Hypothalamus (tissue), 51 donors: ENCODE measurements at places on chromosomes 16 and 17.
A peak's percentile ranks its signal among the peaks of the same experiment; 100 is the strongest.

DNA sequence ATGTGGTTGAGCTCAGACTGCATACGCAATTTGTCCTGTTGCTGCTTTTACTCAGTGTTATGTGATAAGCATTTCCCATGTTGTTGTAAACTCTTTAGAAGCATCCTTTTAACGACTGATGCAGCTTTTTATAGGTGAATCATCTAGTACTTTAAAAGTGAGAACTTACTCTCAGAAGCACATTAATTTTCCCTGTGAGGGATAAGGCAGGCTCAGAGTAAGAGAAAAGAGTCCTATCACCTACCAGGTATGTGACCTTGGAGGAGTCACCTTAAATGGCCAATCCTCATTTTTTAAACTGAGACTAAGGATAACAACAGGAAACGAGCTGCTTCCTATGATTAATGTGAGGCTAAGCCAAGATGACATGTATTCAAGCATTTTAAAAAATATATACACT lies 34.4 kb upstream of the GAN start:
- DNase-seq: no peak

DNA sequence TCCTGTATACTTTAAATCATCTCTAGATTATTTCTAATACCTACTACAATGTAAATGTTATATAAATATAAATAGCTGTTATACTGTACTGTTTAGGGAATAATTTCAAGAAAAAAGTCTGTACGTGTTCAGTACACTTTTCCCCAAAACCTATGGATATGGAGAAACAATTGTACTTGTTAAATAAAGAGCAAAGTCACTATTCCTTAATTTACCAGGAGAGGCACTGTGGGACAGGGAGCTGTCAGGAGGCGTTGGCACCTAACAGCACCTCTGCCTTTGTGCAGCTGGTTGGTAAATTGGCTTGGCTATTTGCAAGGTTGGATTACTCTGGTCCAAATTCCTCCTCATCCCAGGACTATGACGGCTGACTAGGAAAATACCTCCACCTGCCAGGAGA lies 28.0 kb downstream of the CRHR1 start:
- DNase-seq: no peak

- DNase-seq: no peak
These were observed 6.7 kb upstream of the PHKG2 start for GRCh38 chr16:30741461-30741914.

DNA sequence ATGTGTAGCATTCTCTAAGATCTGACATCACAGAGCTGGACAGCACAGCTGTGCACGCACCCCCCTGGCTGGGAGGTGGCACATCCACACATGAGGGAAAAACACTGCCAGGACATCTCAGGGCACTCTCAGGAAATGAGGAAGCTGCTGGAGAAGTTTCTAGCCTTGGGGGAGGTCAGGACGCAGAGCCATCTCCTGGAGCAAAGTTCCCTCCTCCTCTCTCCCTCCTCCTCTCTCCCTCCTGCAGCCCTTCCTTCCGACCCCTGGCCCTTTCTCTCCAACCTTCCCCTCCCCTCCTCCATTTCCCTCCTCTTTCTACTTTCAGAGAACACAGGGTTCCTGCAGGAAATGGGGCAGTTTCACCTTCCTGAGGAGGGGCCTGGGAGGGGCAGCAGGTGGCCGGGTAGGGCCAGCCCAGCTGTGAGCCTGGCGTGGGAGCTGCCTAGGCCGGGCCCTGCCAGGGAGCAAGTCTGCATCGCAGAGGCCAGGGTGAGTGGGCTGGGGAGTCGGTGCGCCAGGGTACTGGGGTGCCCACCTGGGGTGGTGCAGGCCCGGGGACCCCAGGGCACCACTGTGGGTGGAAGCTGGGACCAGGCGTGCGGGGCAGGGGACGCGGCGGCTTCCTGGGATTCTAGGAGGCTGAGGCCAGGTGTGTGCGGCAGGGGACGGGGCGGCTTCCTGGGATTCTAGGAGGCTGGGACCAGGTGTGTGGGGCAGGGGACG lies at the start of gene DPEP1:
DPEP1 (plus strand) TSS at position 412 of the 723 bp plus-strand sequence. CDS start 16,769 bp downstream, outside the sequence.
- DNase-seq: no peak

GRCh38 chr16:13554005-13554404 lies 365.9 kb upstream of the ERCC4 start:
- DNase-seq: no peak

DNA sequence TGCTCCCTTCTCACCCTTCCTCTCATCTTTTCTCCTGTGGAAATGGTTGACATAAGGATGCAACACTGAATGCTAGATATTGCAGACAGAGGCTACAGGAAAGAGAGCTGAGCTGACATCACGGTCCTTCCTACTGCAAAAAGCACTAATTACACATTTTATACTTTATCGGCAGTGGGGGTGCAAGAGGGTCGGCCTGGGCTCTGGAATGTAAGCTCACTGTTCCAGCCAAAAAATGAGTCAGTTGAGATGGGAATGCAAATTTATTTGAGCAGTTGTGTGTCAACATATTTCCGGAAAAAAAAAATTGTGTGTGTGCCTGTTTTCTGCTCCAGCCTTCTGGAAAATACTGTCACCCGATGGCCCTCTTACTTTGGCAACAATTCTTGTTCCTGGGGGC lies 14.1 kb upstream of the MRTFB start:
- DNase-seq: no peak

GRCh38 chr16:67677712-67678111 lies 11.1 kb downstream of the C16orf86 start:
- no peak for DNase-seq

DNA sequence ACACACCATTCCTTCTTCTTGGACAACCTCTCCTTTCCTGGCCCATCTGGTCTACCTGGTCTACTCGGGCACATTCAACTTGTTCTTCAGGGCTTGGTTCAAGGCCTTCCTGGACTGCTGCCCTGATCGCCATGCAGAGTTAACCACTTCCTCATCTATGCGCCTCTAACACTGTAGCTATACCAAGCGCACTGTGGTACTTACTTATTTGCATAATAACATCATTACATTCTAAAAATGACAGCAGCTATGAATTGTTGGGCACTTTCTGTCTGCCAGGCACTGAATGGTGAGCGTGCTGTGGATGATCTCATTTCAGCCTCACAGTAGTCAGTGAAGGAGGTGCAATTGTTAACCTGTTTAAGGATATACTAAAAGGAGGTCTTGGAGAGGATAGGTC lies 66.9 kb upstream of the SDK2 start:
- no peak for DNase-seq

GRCh38 chr17:50967795-50968194 lies 101.6 kb upstream of the TOB1 start:
- DNase-seq: no peak

DNA sequence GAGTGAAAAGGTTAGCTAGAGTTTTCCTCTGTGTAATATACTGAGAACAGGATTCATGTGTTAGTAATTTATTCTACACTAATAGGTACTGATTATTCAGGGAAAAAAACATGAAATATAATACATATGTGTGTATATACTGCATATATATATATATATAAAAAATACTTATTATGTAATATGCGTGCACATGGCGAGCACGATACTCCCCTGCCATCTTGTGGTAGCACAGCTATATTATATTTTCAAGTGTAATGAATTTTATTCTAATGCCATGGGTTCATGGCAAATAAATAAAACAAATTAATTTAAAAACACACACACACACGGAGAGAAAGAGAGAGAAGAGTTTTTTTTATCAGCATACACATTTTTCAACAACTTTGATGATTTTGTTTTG lies 460.6 kb downstream of the KCNJ2 start:
- DNase-seq: no peak

DNA sequence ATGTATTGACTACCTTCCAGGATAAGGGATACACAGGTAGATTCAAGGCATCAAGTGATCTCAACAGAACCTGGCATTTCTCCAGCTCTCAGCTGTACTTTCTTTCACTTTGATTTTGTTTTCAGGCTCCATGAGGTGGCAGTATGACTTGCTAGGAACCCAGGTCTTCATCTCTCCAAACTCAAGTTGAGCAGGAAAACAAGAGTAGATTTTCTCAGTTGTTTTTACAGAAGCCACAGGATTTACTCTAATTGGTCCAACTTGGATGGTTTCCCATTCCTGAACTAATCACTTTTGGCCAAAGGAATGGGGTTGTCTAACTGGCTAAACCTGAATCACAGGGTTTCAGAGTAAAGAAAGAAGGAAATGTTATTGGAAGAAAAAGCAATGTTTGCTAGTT lies 146.6 kb downstream of the TRIM37 start:
- DNase-seq: peak; percentile 6

GRCh38 chr17:75036643-75037268 lies 10.0 kb downstream of the ATP5PD start:
- DNase-seq: peak; percentile 30

DNA sequence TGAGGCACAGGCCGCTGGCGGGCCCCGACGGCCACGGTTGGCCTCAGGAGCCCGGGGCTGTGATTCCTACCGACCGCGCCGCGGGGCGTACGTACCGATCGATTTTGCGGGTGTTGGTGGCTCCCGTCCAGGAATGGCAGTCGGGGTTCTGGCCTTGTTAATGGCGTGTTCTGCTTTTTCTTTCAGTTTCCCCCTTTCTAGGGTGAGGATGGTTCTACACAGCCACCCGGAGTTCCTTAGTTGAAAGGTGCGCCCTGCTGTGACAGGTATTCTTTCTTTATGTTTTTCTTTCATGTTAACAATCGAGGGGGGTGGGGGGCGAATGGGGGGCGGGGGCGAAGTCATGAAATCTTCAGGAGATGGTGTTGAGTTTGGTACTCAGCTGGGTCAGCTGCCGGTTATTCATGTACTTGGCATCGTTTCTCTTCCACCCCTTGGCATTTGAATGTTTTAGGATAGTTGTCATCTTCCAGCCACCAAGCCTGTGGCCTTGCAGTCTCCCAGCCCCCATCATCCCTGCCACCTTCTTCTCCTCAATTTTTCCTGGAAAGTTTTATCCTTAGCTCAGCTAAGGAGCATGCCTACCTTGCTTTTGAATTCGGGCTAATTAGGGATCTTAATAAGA lies 802 bp downstream of the CYLD start:
- no peak for DNase-seq

DNA sequence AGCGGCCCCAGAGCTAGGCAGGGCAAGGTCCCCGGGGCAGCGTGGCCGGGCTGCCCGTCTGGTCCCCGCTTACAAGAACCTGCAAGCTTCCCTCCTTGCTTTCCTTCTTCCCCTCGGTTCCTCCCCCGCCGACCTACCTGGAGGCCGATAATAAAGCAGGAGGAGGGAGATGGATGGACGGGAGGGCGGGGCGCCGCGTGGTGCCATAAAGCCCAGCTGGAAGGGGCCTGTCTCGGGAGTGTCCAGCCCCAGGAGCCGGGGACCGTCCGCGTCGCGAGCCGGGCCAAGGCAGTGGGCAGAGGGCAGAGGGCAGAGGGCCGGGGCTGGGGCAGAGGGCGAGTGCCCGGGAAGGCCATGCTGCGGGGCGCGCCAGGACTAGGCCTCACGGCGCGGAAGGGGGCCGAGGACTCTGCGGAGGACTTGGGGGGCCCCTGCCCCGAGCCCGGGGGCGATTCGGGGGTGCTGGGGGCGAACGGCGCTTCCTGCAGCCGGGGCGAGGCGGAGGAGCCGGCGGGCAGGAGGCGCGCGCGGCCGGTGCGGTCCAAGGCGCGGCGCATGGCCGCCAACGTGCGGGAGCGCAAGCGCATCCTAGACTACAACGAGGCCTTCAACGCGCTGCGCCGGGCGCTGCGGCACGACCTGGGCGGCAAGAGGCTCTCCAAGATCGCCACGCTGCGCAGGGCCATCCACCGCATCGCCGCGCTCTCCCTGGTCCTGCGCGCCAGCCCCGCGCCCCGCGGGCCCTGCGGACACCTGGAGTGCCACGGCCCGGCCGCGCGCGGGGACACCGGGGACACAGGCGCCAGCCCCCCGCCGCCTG lies at the start of gene BHLHA9:
BHLHA9 (plus strand) TSS at position 235 of the 820 bp plus-strand sequence; CDS start at position 355, 120 bp downstream.
- DNase-seq: no peak

DNA sequence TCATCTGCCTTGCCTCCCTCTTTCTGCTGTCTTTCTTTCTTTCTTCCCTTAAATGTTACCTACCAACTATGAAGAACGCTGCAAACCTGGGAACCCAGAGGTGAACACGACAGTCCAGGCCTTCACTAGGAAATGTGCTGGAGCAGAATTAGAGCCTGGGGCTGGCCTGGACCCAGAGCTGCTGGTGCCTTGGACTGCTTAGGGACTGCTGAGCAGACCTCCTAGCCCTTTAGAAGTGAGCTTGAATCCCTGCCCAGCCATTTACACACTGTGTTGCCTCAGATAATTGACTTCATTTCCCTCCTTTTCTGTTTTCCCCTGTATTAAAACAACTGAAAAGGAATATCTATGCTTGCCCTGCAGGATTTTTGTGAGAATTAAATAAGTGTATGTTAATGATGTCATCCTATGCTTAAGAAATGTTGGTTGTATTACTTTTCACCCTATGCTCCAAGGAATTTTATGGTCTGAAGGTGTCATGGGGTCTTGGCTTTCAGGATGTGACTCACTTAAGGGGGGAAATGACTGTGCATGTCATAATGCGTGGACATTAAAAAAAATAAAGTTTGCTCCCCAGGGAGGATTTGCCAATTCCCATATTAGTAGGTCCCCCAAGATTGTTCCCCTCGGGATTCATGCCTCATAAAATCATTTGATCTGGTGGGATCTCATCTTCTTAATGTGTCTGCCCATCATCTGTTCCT lies 11.5 kb downstream of the CDH13 start:
- DNase-seq: no peak

- DNase-seq: no peak
These were observed 737.5 kb downstream of the KCNJ2 start for GRCh38 chr17:70906808-70907207.

DNA sequence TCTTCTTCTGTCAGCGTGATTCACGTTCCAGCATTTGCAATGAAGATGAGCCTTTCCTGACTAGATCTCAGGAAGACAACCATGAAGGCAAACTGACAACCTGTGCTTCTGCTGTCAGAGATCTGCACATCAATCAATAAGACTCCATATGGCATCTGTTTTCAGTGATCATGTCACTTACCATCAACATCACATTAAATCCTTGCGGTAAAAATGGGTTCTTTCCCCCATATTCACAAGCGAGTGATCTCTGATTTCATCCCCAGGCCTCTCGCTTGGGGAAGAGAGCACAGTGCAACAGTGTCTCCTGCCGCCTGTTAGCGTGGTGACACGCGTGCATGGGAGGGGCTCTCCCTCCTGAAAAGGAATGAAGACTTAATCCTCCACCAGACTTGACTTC lies 11.1 kb downstream of the NACA2 start:
- DNase-seq: no peak
